ENCODE measurements at places on chromosomes 13 and 19. TPM values are rescaled to one million over a fixed set of nuclear protein-coding genes. Genes with fewer than 3 reads are reported as not detected.
A peak's percentile ranks its signal among the peaks of the same experiment; 100 is the strongest.

- no peak overlapping the region for H3K4me3 ChIP-seq
- DNase-seq, result no peak
- no peaks in the 10 kb centered on the region for H3K4me1 ChIP-seq
- no peak overlapping the region for H3K27ac ChIP-seq
Measured at GRCh38 chr19:7738023-7738422, 6.1 kb upstream of the CLEC4G start.

DNA sequence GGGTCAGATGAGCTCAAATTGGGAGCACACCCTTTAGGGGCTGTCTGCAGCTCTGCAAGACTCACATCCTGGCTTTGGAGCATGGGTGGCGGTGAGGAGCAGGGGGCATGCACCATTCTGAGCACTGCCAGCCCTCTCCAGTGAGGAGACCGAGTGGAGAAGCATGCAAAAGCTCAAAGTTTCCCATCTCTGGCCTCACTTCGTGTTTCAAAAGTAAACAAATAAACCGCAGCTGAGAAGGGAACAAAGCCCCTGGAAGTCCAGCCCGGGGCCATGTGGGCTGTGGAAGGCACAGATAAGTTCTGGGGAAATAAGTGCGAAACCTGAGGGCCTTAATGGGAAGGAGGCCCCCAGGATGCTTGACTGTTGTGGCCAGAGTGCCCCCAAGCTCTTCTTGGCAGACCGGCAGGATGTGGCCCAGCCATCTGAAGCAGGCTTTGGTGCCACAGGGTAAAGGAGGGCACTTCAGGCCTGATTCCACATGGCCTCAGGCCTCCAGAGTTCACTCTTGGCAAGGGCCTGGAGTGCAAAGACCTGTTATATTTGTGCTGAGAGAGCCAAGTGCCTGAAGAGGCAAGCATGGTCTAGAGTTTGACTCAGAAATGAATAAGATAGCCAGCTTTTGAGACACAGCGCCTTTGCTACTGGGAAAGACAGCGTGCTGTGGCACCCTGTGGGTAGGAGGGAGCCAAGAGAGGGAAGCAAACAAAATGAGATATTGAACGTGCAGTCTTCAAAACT is 1.2 kb downstream of the MEDAG start:
- no peaks in the 10 kb centered on the region for H3K4me1 ChIP-seq
- peak; percentile 65 for DNase-seq
- peaks cover 61% of the 10 kb centered on the region for H3K27me3 ChIP-seq
- H3K27ac ChIP-seq, result no peak overlapping the region

DNA sequence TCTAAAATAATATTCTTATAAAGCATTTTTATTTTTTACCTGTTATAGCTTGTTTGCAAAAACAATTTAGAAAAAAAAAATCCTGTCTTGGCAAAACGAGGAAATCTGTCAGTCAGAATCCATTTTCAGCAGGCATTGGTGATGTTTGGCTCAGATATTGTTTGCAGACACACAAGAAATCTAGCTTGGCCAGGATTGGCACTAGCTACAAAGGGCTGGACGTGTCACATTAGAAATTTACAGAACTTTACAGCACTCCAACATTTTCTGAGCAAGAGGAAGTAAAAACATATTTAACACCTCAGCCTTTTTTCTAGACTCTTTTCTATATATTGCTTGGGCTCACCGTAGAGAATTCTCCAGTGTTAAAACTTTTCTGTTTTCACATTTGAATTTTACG is 9.9 kb downstream of the ZNF91 start:
- H3K27me3 ChIP-seq, result no peaks in the 10 kb centered on the region
- H3K4me3 ChIP-seq, result no peak overlapping the region
- H3K36me3 ChIP-seq, result peaks cover 12% of the 10 kb centered on the region
- H3K4me1 ChIP-seq, result peaks cover 6% of the 10 kb centered on the region

DNA sequence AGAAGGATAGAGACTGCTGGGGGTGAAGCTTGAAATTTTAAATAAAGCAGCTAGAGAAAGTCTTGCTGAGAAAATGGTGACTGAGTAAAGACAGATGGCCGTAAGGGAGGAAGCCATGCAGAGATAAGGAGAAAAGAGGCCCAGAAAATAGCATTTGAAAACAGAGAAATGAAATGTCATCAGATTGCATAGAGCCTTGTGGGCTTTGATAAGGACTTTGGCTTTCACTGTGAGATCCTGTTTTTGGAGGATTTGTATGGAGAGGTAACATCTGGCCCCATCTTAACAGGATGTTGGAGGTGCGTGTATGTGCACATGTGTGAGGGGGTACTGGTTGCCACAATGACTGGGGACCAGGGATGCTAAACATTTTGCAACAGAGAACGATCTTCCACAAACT is 19.5 kb upstream of the ATP8A2 start:
- H3K27me3 ChIP-seq, result no peaks in the 10 kb centered on the region
- H3K27ac ChIP-seq, result no peak overlapping the region
- peaks cover 5% of the 10 kb centered on the region for H3K4me1 ChIP-seq
- H3K4me3 ChIP-seq, result no peak overlapping the region
- no peaks in the 10 kb centered on the region for H3K36me3 ChIP-seq

DNA sequence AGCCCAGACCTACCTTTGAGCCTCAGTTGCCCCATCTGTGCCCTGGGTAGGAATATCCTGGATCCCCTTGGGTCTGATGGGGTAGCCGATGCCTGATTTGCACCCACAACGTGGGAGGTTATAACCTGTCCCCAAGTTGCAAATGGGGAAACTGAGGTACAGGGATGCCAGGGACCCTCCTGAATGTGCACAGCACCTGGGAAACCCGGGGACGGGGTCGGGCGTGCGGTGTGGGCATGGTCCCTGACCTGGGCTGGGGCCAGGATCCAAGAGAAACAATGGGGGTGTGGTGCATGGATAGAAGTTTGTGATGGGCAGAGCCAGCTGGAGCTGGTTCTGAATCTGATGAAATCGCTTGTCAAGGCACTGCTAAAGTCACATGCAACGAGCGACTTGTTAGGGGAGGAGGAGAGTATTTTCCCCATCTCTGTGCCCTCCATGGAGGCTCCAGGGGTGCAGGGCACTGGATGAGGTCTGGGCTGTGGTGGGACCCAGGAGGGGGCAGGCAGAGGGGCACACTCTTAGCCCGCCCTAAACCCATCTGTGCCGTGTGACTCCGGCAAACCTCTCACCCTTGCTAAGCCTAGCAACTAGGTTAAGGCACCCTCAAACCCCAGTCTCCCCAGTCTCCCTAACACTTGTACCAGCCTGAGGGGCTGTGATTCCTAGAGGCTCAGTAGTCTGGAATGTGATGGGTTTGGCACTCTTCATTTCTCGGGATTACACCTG is 749 bp downstream of the GDF15 start:
- H3K4me3 ChIP-seq, result no peak overlapping the region
- no peak for DNase-seq
- no peaks in the 10 kb centered on the region for H3K36me3 ChIP-seq

GRCh38 chr13:52798770-52799430 is 49.5 kb downstream of the PCDH8 start:
- no peak for DNase-seq
- H3K27ac ChIP-seq, result no peak overlapping the region
- H3K36me3 ChIP-seq, result no peaks in the 10 kb centered on the region
- H3K4me3 ChIP-seq, result no peak overlapping the region
- H3K27me3 ChIP-seq, result no peaks in the 10 kb centered on the region
- H3K4me1 ChIP-seq, result no peaks in the 10 kb centered on the region

DNA sequence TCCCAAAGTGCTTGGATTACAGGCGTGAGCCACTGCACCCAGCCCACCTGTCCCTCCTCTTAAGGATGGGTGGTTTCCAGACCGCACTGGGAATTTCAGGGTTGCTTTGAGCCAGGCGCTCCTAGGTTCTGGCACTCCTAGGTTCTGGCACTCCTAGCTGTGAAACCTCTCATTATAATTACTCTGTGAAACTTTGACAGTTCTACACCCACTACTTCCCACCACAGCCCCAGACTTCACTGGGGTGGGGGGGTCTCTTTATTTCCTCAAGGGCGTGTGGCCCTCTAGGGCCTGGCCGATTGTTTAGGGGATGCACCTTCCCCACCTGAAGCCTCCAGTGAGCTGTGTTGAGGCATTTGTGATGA is 2.3 kb upstream of the ADAMTS10 start:
- H3K4me1 ChIP-seq, result no peaks in the 10 kb centered on the region
- no peaks in the 10 kb centered on the region for H3K36me3 ChIP-seq
- H3K27ac ChIP-seq, result no peak overlapping the region

DNA sequence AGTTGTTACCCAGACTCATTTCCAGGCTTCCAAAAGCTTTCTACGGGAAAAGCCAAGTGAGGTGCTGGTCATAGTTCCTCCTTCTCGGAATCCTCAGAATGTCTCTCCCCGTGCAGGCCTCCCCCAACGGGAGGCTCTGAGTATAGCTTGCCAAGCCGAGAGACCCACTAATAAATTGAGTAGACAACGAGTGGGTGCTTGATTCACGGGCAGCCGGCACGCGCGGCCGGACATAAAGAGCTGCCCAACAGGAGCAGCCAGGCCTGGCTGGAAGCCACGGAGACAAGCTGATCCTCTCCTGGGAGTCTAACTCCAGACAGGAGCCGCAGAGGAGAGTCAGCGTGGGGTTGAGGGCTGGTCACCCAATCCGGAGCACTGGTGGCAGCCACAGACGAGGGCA is 43.4 kb upstream of the MEDAG start:
- no peak overlapping the region for H3K4me3 ChIP-seq
- peaks cover 28% of the 10 kb centered on the region for H3K4me1 ChIP-seq
- peaks cover 7% of the 10 kb centered on the region for H3K27me3 ChIP-seq

GRCh38 chr13:28623782-28624706 is 34.9 kb upstream of the POMP start:
- no peaks in the 10 kb centered on the region for H3K36me3 ChIP-seq
- H3K4me3 ChIP-seq, result no peak overlapping the region
- H3K27ac ChIP-seq, result no peak overlapping the region
- peak; percentile 32 for DNase-seq
- H3K27me3 ChIP-seq, result no peaks in the 10 kb centered on the region

DNA sequence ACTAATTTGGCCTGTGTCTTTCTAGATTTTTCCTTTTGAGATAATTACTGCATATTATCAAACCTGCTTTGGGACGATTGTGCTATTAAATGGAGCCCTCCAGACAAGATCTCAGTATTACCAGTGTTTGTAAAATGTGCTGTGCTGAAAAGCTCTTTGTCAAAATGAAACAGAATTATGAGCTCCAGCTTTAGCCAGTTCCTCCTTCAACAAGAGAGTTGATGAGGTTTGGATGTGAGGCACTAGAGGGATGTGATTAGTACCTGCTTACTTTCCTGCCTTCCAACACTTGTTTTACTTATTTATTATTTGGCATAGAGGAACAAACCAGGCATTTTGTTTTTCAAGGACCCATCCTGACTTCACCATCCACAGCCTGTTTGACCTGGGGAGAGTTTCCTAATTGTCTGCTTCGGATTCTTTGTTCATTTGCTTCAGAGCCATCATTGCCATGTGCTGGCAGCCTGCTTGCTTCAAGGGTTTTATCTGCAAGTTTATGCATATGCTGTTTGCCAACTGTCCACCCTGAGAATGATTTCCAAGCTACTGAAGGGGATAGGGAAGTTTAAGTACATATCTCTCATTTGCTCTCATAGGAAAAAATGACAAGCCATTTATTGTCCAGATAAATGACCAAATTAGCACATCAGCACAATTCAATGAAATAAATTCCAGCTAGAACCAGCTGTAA is 32.9 kb upstream of the CPB2 start:
- H3K4me3 ChIP-seq, result no peak overlapping the region
- peaks cover 4% of the 10 kb centered on the region for H3K4me1 ChIP-seq
- no peak overlapping the region for H3K27ac ChIP-seq
- DNase-seq, result no peak
- no peaks in the 10 kb centered on the region for H3K27me3 ChIP-seq

The C19orf81 gene
- total RNA-seq, result 36.8 TPM

The ZNF490 gene
- 5.7 TPM for total RNA-seq
